Stimulated activated CD4-positive, alpha-beta T cell treated with anti-CD3 and anti-CD28 coated beads, TNF-alpha, amount 100 ng/mL, for 48 hours (primary cell): ENCODE measurements at places on chromosomes 13 and 19.

DNA sequence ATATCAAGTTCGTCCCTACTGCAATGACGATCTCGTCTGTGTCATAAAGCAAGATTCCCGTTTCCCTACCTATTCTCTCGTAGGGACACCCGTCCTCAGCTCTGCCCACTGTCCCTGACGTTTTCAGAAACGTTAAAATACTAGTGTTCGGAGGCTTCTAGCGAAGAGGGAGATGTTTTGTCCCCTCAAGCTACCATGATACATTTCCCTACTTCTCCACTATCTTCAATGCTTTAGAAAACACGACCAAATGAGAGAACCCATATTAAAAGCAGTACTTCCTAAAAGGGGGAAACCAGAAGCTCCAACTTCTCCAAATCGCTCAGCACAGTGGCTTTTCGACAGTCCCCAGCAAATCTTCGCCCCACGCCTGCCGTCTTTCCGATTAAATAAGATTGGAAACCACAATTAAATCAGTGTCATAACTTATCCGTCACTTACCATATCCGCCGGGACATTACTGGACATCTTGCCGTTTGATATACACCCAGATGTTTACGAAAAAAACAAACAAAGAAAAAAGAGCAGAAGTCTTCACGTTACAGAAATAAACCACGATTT, 1.3 kb downstream of the UBL3 start:
- DNase-seq, result peak; percentile 9

- no peak for DNase-seq
These were observed 141.3 kb downstream of the STOML3 start for GRCh38 chr13:38849315-38849714.

DNA sequence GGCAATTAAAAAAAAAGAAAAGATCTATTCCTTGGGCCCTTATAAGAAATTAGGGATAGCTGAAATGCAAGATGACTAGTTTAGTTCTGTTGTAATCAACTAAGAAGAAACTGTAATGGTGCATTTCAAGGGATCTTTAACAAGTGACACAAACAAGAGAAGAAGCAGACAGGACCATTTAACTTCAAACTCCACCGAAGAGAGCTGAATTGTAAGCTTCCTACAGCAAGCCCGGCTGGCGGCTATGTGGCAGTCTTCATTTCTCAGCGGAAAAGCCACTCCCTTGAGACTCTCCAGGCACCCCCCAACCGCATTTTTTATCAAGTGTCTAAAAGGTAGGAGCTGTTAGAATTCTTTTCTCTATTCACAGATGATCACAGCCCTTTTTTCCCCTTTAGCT, 305.2 kb upstream of the ZNF507 start:
- no peak for DNase-seq

GRCh38 chr13:27288392-27288791, 17.8 kb downstream of the RASL11A start:
- no peak for DNase-seq

- DNase-seq, result no peak
These were observed 111.1 kb downstream of the STARD13 start for GRCh38 chr13:33174491-33174890.
